H1 (cell line): ENCODE measurements at places on chromosomes 16 and 17.

- DNase-seq: no peak
Measured at GRCh38 chr16:30977502-30977901, 7.5 kb upstream of the HSD3B7 start.

DNA sequence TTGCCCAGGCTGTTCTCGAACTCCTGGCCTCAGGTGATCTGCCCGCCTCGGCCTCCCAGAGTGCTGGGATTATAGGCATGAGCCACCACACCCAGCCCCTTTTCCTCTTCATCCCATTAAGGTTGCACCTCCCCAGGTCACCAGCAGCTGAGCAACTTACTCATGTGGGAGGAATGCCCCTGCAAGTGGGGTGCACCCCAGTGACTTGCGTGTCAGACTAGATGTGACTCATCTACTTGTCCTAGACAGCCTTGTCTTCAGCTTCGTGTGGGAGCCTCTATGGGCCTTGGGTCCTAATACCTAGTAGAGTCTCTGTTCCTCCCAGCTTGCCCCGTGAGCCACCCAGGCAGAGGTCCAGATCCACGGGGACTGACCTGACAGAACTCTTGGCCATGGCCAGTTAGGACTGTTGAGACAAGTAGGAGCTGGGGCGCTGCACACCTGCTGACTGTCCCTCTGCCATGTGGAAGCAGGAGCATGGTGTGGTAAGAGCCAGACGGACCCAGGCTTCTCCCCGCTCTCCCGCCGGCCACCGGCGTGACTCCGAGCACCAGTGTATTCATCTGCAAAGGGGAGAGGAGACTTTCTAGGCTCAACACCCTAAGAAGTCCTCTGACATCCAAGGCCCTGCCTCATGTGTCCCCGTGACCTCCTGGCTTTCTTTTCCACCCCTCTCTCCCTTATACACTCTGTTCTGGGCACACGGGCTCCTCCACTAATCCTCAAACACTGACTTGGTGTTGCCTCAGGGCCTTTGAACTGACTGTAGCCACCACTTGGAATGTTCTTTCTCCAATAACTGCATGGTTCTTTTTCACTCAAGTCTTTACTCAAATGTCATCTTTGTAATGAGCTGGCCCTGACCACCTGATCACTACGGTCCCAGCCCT lies 11.6 kb upstream of the CBX4 start:
- no peak for DNase-seq

DNA sequence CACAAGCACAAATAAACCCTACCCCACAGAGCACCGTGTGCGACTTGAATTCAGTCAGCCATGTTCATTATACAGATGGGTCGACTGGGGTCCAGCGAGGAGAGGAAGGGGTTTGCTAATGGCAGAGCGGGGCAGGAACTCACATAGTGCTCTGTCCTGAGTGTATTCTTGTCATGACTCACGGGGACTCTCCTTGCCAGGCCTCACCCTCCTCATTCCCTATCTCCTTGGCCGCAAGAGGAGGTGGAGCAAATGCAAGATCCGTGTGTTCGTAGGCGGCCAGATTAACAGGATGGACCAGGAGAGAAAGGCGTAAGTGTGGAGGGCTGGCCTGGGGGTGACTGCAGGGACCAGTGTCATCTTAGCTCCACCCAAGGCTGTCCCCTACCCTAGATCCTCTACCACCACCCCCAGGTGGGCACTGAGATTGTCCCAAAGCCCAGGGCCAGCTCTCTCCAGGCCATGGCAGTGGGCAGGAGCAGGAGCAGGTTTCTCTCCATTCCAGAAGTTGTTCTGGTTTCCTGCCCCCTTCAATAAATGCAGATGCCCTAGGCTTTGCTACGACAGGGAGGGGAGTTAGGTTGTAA lies 29.4 kb downstream of the SLC12A3 start:
- DNase-seq: no peak

- no peak for DNase-seq
Measured at GRCh38 chr17:67680445-67681224, 37.1 kb upstream of the NOL11 start.

- DNase-seq: no peak
Measured at GRCh38 chr16:31149894-31150890, at the start of gene PRSS36. TSS of gene PRSS36 (minus strand) at chr16:31150066. CDS start at chr16:31150035, 31 bp downstream.

- no peak for DNase-seq
Measured at GRCh38 chr16:74480150-74481029, 59.1 kb upstream of the CLEC18B start.

DNA sequence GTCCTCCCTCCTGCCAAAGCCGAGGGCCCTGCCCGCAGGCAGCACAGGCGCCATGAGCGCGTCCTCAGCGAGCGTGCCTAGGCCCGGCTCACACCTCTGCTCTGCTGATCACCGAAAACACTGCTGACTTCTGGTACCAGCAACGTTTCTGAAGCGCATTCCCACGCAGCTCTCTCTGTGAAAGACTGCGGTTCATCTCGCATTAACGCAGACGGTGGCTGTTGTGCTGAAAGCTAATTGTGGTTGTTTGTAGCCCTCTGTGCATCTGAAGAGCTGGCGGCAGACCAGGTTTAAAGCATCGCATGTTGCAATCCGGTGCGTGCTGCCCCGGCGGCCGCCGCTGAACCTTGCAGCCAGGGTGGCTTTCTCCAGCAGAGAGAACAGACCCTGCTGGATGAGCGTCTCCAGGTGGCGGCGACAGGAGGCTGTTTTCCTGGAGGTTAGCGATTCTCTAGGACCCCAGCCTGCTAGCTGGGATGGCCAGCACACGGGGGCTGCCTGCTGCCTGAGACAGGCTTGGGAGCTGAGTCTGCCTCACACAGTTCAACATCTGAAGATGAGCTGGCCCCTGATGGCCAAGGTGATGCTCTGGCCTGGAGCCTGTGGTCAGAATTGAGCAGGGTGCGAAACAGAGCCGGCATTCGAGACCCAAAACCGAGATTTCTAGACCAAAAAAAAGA lies 49.8 kb upstream of the CHMP6 start:
- no peak for DNase-seq

DNA sequence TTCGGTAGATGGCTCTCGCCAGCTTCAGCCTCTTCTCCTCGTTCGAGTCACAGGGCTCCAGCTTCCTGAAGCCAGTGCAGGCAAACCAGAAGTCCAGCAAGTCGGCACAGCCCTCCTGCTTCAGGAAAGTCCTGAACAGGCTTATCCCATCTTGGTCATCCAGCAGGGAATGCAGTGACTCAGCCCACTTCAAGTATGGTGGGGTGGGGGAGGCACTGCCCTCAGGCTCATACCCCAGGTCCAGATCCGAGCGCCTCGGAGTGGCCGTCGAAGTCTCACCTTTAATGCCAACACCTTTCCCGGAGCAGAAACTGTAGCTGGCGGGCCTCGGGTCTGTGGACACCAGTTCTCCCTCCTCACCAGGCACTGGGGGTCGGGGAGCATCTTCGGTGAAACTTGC lies 5.9 kb downstream of the AXIN1 start:
- no peak for DNase-seq

GRCh38 chr16:65336160-65336559 lies 214.3 kb upstream of the CDH11 start:
- DNase-seq: no peak

- DNase-seq: no peak
Measured at GRCh38 chr17:55154101-55154500, 110.7 kb upstream of the HLF start.

GRCh38 chr16:64865069-64865696 lies 256.7 kb downstream of the CDH11 start:
- DNase-seq: no peak
